Activated T-helper 2 cell treated with anti-CD3 and anti-CD28 coated beads, Interferon-gamma antibody, Interleukin-2, Interleukin-4, amounts not matched to agents 10 μg/mL and 5 μg/mL and 100 μg/mL, durations not matched to agents 14 hours and 24 hours and 36 hours (primary cell): ENCODE measurements at places on chromosomes 1 and 21.

GRCh38 chr1:62589321-62589720 lies 8.0 kb upstream of the ANGPTL3 start:
- H3K4me3 ChIP-seq: no peak overlapping the region
- no peak overlapping the region for H3K27ac ChIP-seq
- DNase-seq: no peak

GRCh38 chr1:8096105-8097011 lies 70.2 kb upstream of the ERRFI1 start:
- no peaks in the 10 kb centered on the region for H3K27me3 ChIP-seq
- peak overlapping the region; percentile 90 for H3K27ac ChIP-seq
- no peak for DNase-seq
- H3K4me3 ChIP-seq: no peak overlapping the region
- H3K4me1 ChIP-seq: peaks cover 53% of the 10 kb centered on the region

DNA sequence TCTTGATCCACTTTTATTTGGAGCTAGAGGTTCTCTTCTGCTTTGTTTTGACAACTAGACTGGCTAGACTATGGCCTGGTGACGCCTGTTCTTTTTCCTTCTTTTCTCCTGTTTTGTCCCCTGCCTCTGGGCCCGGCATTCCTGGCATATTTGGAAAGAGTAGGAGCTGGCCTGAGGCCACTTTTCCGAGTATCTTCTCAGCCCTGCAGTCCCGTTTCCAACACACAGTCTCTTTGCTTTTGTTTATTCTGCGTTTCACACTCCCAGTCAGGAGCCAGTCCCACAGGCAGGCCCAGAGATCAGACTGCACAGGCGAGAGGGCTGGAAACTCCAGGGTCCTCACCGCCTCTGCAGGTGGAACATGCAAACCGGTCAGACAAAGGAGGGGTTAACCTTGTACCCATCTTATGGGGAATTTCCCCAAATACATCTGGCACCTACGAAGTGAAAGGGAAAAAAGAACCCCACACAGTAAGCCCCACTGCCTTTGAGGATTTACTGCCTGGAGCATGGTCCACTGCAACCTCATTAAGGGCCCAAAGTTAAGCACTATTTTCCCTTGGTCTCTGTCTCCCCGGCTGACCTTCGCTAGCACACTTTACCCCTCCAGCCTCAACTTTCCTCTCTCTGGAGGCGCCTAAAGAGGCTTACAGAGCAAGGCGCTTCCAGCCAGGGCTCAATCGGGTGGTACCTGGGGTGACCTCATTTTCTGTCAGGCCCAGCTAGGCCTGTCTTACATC lies 141.1 kb downstream of the TOMM20 start:
- no peaks in the 10 kb centered on the region for H3K27me3 ChIP-seq
- H3K4me3 ChIP-seq: peak overlapping the region; percentile 51
- no peak for DNase-seq
- H3K36me3 ChIP-seq: peaks cover 33% of the 10 kb centered on the region
- peaks cover 72% of the 10 kb centered on the region for H3K4me1 ChIP-seq

- no peak overlapping the region for H3K27ac ChIP-seq
- no peak for DNase-seq
- H3K4me1 ChIP-seq: no peaks in the 10 kb centered on the region
- H3K36me3 ChIP-seq: no peaks in the 10 kb centered on the region
- no peaks in the 10 kb centered on the region for H3K27me3 ChIP-seq
- no peak overlapping the region for H3K4me3 ChIP-seq
Measured at GRCh38 chr1:80659161-80659560, 1141.6 kb upstream of the ADGRL2 start.

DNA sequence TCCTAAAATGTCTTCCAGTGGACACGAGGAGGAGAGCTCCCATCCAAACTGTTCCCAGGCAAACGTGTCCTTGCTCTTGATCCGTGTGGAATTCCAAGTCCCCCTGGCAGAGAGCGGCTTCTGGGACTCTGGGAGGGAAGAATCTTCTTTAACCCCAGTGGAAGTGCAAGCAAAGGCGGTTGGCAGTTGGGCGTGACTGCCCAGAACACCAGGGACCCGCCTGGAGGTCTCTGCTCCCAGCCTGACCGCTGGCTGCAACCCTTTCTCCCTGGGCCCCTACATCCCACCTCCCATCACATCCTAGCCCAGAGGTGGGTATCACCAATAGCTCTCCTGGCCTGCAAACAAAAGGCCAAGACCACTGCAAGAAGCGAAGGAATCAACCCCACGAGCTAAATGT lies 17.8 kb downstream of the CASZ1 start:
- no peaks in the 10 kb centered on the region for H3K27me3 ChIP-seq
- H3K27ac ChIP-seq: no peak overlapping the region
- no peaks in the 10 kb centered on the region for H3K4me1 ChIP-seq
- no peak overlapping the region for H3K4me3 ChIP-seq

GRCh38 chr21:35593000-35593502 lies 467.3 kb downstream of the SETD4 start:
- peaks cover 29% of the 10 kb centered on the region for H3K27me3 ChIP-seq
- peaks cover 2% of the 10 kb centered on the region for H3K4me1 ChIP-seq
- H3K36me3 ChIP-seq: no peaks in the 10 kb centered on the region

DNA sequence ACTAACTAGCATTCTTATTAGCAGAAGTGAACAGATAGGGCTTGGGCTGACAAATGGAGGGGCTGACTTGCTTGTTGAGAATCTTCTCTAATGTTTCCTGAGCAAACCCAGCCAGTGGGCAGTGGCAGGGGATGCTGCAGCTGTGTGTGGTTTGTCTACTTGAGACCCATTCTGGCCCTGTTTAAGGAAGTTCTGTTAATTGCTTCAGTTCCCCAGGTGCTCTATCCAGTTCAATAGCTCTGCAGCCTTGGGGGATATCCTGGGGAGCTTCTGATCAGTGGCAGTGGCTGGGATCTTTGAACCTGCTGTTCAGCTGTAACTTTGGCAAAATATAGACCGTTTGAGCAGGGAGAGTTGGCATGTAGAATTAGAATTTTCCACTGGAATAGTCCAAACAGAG lies 137.4 kb downstream of the ZNF326 start:
- H3K4me3 ChIP-seq: no peak overlapping the region
- peaks cover 2% of the 10 kb centered on the region for H3K4me1 ChIP-seq
- H3K27me3 ChIP-seq: peaks cover 8% of the 10 kb centered on the region
- H3K27ac ChIP-seq: no peak overlapping the region
- DNase-seq: no peak
- H3K36me3 ChIP-seq: no peaks in the 10 kb centered on the region

GRCh38 chr1:58854576-58854975 lies 70.7 kb upstream of the JUN start:
- no peak for DNase-seq
- no peaks in the 10 kb centered on the region for H3K36me3 ChIP-seq
- H3K4me3 ChIP-seq: no peak overlapping the region
- peaks cover 27% of the 10 kb centered on the region for H3K4me1 ChIP-seq
- H3K27me3 ChIP-seq: peaks cover 3% of the 10 kb centered on the region
- no peak overlapping the region for H3K27ac ChIP-seq

GRCh38 chr1:182101415-182102042 lies 40.0 kb upstream of the ZNF648 start:
- no peak for DNase-seq
- H3K27ac ChIP-seq: no peak overlapping the region
- H3K4me3 ChIP-seq: no peak overlapping the region
- peaks cover 2% of the 10 kb centered on the region for H3K4me1 ChIP-seq
- no peaks in the 10 kb centered on the region for H3K36me3 ChIP-seq

DNA sequence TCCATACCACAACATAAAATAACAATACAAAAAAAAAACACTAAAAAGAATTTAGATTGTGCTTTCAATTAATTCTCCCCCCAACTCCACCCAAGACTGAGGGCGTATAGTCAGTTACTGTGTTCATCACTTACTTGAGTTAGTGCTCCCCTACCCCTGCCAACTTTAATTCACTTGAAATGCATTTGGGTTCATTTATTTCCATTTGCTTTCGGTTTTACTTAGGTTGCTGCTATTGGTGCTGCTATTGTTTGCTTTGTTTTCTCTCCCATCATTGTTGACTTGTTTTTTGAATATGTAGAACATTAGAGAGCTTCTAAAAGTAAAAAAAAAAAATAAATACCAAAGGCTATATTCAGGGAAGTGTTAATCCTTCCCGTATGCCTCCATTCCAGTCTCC lies 10.7 kb upstream of the CYYR1 start:
- no peak overlapping the region for H3K27ac ChIP-seq
- no peaks in the 10 kb centered on the region for H3K27me3 ChIP-seq
- H3K36me3 ChIP-seq: no peaks in the 10 kb centered on the region
- H3K4me1 ChIP-seq: peaks cover 4% of the 10 kb centered on the region
- DNase-seq: no peak

- H3K27ac ChIP-seq: no peak overlapping the region
- H3K36me3 ChIP-seq: no peaks in the 10 kb centered on the region
- H3K4me3 ChIP-seq: no peak overlapping the region
- no peak for DNase-seq
- H3K27me3 ChIP-seq: peaks cover 3% of the 10 kb centered on the region
Measured at GRCh38 chr21:39141502-39141901, 41.7 kb downstream of the PSMG1 start.

GRCh38 chr1:115329965-115330364 lies 8.1 kb downstream of the NGF start:
- no peak overlapping the region for H3K4me3 ChIP-seq
- H3K4me1 ChIP-seq: no peaks in the 10 kb centered on the region
- DNase-seq: no peak
- no peak overlapping the region for H3K27ac ChIP-seq
- H3K36me3 ChIP-seq: no peaks in the 10 kb centered on the region

- peaks cover 1% of the 10 kb centered on the region for H3K4me1 ChIP-seq
- no peak overlapping the region for H3K27ac ChIP-seq
- no peak for DNase-seq
Measured at GRCh38 chr1:21857840-21858670, 46.0 kb downstream of the LDLRAD2 start.

DNA sequence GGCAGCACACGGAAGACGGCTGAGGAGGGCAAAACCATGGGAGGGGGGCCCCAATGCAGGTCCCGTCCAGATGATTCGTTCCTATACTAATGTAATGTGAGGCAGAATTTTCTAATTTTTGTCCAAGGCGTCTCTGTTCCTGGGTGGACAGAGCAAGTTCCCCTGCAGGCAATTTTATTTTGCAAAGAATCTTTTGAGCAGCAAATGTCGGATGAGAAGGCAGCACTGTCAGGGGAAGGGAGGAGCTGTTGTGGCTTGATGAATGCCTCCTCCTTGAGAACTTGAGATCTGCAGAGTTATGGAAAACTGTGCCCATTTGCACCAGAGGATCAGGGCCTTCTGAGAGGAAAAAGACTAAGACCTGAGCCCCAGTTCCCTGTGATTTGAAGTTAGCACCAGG lies 17.3 kb downstream of the SLC1A7 start:
- H3K27me3 ChIP-seq: no peaks in the 10 kb centered on the region
- H3K27ac ChIP-seq: no peak overlapping the region
- no peak for DNase-seq
- H3K36me3 ChIP-seq: no peaks in the 10 kb centered on the region
- H3K4me3 ChIP-seq: no peak overlapping the region
- no peaks in the 10 kb centered on the region for H3K4me1 ChIP-seq

DNA sequence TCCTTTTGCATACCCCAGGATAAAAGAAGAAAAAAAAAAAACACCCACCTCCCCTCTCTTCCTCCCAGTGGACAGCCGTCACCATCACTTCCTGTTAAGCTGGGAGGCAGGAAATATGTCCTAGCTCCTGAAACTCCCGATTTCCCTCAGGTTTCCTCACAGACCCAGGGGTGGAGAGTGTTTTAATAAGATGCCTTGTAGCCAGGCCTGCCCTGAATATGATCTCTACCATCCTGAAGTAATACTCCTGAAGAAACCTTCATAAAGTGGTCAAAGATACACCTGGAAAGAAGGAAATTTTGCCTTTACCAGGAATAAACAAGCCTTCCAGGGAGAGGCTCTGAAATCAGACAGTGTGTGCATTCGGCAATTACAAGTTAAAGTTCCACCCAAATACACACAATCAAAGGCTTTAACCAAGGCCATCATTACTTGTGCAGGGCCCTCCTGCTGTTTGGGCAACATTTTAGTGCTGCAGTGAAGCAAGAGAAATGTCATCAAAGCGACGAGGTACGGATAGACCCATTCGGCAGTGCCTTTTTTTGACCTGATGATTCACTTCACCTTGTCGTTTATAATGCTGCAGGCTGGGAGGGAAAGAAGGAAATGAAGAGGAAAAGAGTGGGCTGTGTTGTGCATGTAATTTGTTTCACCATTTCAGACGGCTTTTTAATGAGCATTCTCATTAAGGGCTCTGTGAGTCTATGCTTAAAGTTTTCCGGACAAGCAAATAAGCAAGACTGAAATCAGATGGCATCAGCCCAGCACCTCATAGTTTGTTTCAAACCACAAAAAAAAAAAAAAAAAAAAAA lies 41.0 kb upstream of the RASAL2 start:
- no peaks in the 10 kb centered on the region for H3K4me1 ChIP-seq
- H3K4me3 ChIP-seq: no peak overlapping the region
- no peaks in the 10 kb centered on the region for H3K27me3 ChIP-seq
- no peaks in the 10 kb centered on the region for H3K36me3 ChIP-seq
- no peak overlapping the region for H3K27ac ChIP-seq

GRCh38 chr1:75014250-75014649 lies 119.9 kb upstream of the LHX8 start:
- no peaks in the 10 kb centered on the region for H3K36me3 ChIP-seq
- H3K4me1 ChIP-seq: no peaks in the 10 kb centered on the region
- no peak for DNase-seq
- no peak overlapping the region for H3K4me3 ChIP-seq

DNA sequence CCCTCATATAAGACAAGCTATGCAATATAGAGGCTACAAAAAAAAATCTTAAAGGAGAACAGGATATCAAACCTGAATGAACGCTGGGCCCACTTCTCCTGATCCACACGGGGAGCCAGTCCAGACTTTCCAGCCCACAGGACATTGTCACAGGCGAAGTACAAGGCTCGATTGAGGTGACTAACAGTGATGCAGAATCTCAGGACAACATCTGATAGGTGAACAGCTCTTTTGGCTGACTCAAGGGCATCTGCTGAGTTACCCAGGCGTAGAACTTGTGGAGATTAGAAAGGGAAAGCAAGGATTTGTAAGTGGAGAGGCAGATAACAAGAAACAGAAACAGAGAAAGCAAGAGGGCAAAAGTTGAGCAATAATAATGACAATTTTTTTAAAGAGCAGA lies 1.8 kb downstream of the PEX11B start:
- H3K4me1 ChIP-seq: peaks cover 35% of the 10 kb centered on the region
- H3K36me3 ChIP-seq: peaks cover 34% of the 10 kb centered on the region
- no peaks in the 10 kb centered on the region for H3K27me3 ChIP-seq
- DNase-seq: no peak
- peak overlapping the region; percentile 43 for H3K27ac ChIP-seq

GRCh38 chr1:26771643-26772321 lies 16.0 kb upstream of the PIGV start:
- peak overlapping the region; percentile 61 for H3K27ac ChIP-seq
- H3K27me3 ChIP-seq: no peaks in the 10 kb centered on the region
- H3K4me1 ChIP-seq: peaks cover 32% of the 10 kb centered on the region
- no peak for DNase-seq
- peaks cover 98% of the 10 kb centered on the region for H3K36me3 ChIP-seq
